Retinal pigment epithelial cell (primary cell): ENCODE measurements at places on chromosomes 4 and X.

DNA sequence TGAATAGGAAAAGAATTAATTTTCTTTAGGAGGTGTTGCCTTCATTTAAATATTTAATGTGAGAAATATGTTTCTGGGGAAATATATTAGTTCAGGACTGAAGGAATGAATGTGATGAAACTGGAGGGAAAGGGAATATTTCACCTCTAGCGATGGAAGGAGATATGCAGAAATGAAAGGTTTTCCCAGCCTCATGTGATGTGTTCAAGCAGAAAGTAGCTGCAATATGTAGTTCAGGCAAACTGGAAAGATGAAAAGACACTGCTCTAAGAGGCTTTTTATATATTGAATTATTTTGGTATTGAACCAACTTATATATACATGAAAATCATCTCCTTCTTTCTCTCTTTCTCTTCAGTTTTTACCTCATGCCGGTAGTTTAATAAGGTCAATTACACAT is 3.4 kb downstream of the GRID2 start:
- DNase-seq = no peak

- peak; percentile 22 for DNase-seq
Observed at GRCh38 chrX:141341341-141341740, 99.0 kb upstream of the SPANXC start.

GRCh38 chrX:152913910-152914309 is 16.0 kb downstream of the ZNF185 start:
- no peak for DNase-seq

GRCh38 chrX:110428144-110428543 is 69.5 kb downstream of the RTL9 start:
- no peak for DNase-seq

DNA sequence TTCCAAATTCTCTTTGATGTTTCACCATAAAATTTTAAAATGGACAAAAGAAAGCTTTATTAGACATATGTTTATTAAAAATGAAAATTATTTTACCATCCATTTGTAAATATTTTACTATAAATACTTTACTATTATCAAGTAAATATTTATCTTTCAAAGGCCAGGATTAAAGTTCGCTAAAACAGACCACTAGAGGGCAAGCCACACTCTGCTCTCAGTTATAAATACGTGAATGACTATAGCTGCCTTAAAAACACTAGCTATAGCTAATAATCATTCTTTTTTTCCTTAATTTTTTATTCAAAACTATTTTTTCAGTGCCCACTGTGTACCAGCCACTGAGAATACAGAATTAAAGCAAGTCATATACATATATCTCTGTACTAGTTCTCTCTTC is 38.6 kb downstream of the UNC5C start:
- DNase-seq = no peak

DNA sequence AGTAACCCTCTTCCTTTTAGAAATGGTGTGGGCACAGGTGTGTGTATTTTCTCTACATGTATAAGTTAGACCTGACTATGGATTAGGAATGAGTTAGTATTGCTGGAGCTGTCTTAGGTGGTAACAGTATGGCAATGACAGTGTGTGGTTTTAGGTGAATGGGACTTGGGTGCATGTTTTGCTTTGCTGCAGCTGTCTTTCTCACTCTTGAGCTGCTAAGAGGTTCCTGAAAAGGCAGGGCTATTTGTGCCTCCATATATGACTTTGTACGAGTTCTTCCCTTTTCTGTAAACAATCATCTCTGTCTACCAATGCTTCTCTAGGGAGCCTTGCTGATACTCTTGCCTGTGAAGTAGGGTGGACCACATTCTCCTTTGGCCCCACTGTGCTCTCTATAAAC is 234.8 kb upstream of the HHIP start:
- DNase-seq = no peak

GRCh38 chr4:67996127-67996526 is 32.8 kb upstream of the TMPRSS11A start:
- DNase-seq = no peak
